ENCODE measurements at places on chromosomes 4 and X. TPM values are rescaled to one million over a fixed set of nuclear protein-coding genes. Genes with fewer than 3 reads are reported as not detected.

The NDST4 gene
- not detected for total RNA-seq

DNA sequence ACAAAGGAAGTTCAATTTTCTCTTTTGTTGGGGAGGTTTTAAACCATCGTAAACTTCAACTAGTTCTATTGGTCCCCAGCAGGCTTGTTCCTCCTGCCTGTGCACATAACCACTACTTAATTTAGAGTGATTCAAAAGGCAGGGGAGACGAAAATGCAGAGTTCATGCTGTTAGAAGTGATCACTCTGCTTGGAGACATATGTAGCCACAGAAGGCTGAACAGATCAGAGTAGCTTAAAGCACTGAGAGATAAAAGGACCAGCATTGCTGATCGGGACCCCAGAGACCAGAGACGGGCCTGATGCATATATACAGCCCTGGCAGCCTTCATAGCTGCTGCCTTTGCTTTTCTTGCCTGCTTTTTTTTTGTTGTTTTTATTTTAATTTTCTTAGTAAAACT is 662.0 kb upstream of the CPEB2 start:
- DNase-seq: no peak

The GAGE2A gene
- total RNA-seq: not detected

The HSFX2 gene
- not detected for total RNA-seq

GRCh38 chr4:100190643-100191600 is 654 bp upstream of the DDIT4L start:
- peak; percentile 17 for DNase-seq

The CXCL8 gene
- total RNA-seq: 12.3 TPM

- DNase-seq: peak; percentile 30
Measured at GRCh38 chr4:105944540-105944939, 49.3 kb downstream of the NPNT start.

GRCh38 chr4:6649216-6649615 is 8.7 kb downstream of the MRFAP1 start:
- no peak for DNase-seq

Measured in MG63 (cell line).